ENCODE measurements at places on chromosomes 2 and 18.
A peak's percentile ranks its signal among the peaks of the same experiment; 100 is the strongest.

DNA sequence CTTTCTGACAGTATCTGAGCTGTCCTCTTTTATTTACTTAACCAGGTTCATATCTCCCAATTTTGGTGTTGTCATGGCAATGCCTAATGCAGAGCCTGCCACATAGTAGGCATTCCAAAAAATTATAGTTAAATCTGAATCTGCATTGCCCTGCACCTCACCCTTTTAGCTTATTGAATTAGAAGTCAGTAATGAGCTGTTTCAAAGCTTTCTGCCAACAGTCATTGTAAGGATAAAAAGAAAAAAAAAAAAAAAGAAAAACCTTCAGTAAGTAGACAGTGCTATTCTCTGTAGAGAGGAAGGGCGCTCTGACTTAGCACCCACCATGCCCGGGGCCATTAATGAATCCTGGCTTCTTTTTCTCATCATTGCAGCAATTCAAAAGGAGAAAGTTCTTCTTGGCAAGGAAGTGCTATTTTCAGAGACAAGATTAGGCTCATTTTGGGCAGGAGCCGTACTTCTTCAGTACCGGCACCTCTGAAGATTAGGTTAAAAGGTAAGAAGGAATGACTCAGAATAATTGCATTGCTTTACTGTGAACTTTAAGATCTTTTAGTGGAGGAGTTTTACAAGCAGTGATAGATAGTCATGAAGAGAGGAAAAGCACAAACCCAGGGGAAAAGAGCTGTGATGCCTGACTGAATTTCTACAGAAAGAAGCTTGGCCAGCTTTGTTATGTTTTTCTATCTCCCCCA lies 2041.2 kb upstream of the PIK3C3 start:
- no peak for DNase-seq

GRCh38 chr2:236452238-236452637 lies 117.4 kb upstream of the ACKR3 start:
- DNase-seq = peak; percentile 14

DNA sequence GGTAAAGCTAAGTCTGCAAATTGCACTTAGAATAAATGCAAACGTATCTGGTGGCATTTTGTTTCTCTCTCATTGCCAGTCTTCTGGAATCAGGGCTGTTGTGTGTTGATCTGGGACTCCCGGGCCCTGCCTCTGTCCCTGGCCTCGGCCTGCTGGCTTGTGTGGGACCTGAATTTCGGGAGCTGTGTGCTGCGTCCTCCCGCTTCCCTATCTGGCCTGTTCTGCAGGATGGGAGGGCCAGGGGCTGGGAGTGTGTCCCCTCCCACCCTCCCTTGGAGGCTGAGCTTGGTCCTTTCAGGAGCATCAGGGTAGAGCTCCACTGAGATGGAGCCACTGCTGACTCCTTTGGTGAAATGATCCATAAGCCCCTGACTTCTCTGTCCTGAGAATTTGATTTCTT lies 118.5 kb downstream of the ACKR3 start:
- no peak for DNase-seq

DNA sequence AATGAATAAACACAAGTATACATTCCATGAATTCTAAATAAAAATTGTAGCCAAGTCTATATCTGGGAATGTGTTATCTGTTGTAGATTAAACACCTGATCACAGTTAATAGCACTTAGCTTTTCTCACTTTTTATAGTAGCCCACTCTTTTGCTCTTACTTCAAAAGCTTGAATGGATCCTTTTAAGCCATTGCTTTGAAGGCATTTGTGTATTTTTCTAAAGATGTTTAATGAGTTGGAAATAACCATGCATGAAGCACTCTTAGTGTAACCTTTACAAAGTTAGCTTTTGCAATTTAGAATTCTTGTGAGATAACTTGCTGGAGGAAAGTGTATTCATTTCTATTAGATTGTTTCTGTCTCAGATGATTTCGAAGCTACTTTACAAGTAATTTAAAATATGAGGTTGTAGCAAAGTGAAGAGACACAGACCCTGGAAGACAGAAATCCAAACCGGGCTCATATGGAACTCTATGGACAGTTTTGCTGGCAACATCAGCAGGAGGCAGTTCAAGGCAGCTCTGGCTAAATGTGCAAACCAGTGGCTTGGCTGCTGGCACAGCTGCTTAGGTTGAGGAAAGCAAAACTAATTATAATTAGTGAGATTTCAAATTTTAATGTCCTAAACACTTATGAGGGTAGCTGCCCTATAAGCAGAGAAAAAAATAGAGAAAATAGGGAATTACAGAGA lies 469.8 kb upstream of the ZEB2 start:
- DNase-seq = no peak

DNA sequence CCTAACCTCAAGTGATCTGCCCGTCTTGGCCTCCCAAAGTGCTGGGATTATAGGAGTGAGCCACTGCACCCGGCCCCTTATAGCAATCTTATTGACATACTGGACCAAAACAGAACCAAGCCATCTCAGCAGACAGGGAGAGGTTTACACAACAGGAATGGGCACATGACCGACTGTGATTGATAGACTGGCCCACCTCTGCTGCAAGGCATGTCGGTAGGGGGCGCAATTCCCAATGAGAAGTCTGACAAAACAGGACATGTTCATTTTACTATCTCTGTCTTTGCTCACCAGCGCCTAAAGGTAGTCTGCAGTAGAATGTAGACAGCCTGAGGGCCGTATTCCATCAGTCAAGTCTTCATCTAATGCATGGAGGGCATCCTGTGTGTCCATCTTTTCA lies 2.0 kb downstream of the LYPD6B start:
- no peak for DNase-seq

DNA sequence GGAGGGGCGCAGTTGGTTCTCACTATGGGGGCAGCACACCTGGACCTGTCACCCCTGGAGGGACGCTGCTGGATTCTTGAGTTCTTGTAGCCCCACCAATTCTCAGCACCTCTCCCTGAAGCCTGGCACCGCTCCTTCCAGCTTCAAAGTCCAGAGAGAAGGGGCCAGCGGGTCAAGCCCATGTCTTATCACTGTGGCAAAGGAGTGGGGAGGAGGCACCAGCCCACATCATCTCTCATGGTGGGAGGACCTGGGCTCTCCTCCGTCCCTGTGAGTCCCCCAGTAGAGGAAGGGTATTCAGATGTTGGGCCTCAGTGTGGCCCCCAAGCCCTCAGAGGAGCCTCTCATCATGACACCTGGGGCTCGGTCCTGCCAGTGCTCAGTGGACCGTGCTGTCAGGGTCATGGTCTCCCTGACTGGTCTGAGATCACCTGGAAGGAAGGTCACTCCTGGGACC lies 67.4 kb downstream of the HS1BP3 start:
- peak; percentile 53 for DNase-seq

DNA sequence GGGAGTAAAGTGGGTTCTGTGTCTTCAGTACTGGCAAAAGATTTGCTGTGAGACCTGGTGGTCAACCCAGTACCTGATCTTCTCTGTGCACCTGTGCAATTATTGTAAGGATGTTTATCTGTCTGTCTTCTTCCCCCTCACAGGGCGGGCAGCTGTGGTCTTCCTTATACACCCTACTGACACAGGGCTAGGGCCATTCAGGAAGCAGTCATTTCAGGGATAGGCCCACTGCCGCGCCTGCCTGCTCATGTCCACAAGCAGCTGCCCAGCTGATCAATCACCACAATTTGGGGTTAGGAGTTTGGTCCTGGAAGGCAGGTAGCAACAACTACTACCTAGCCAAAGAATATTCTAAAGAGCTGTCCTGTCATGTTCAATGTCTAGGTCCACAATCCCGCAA lies 1.2 kb upstream of the CNNM4 start:
- DNase-seq = no peak

GRCh38 chr2:50385349-50385748 lies 646.6 kb downstream of the NRXN1 start:
- no peak for DNase-seq

DNA sequence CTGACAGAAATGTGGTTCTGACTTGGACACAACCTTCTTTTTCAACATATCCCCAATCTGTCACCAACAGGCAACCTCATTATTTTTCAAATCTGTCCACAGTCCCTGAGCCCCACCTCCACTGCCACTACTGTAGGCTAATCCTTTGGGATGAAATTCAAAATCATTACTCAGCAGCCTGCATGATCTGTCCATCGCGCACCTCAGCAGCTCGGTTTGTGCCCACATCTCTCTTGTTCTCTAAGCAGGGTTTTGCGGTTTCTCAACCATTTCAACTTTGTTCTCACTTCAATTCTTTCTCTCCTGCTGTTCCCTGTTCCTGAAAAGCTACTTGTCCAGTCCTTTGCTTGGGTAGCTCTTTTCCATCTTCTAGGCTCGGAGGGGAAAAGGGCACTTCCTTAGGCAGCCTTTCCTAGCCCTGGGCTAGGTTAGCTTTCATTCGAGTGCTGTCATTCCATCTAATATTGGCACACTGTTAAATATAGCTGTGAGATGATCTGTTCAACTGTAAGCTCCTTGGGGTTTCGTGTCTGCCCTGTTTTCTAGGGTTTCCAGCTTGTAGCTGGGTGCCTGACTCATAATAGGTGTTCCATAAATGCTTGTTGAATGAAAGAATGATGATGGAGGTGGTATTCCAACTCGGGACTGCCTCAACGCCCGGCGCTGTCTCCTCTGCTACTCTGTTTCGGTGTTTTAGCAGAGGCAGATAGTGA lies 653 bp upstream of the ANKAR start:
- DNase-seq = no peak

DNA sequence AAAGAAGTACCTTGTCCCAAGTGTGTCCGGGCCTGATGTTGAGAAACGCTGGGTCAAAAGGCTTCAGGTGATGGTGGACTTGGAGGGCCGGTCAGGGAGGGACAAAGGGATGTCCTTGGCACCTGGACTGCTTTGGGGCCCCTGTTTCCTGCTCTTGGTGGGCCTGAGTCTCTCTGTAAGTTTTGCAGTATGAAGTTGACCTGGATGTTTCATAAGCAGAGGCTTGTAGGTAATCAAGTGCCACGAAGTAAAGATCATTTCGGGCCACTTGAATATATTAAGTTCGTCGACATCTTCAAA lies 29.4 kb downstream of the ASAP2 start:
- DNase-seq = no peak

DNA sequence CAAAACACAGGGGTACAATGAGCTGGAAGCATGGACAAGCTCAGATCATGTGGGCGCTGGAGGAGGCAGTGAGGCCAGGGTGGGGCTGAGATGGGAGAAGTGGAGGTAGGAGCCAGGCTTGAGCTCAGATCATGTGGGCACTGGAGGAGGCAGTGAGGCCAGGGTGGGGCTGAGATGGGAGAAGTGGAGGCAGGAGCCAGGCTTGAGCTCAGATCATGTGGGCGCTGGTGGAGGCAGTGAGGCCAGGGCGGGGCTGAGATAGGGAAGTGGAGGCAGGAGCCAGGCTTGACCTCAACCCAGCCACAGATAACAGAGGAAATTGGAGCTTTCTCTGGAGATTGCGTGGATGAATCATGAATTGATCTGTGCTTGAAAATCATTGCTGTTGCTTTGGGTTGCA lies 48.3 kb upstream of the TMEM18 start:
- DNase-seq = no peak

GRCh38 chr2:233707940-233708644 lies 4.6 kb upstream of the UGT1A5 start:
- DNase-seq = no peak

GRCh38 chr2:28952836-28953211 lies 28.3 kb upstream of the TOGARAM2 start:
- DNase-seq = peak; percentile 15

- DNase-seq = no peak
Measured at GRCh38 chr2:3433339-3433699, 53.8 kb downstream of the TRAPPC12 start.

- DNase-seq = peak; percentile 77
Measured at GRCh38 chr2:212536817-212537725, 1.5 kb downstream of the ERBB4 start.

DNA sequence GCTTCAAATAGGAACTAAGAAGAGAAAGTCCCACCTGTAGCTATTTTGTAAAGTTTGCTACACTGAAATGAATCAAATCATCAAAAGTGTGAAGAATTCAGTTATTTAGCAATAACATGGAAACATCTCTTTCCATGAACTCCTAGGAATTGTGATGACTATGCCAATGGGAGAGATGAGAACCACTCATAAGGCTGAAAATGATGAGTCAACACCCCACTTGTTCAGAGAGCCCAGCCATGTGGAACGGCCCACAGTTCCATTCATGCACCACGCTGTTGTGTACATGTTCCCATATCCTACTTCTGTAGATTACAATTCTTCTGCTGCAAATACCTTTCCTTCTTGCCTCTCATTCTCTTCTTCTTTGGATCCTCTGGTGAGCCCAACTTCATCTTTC lies 645.5 kb upstream of the ID2 start:
- no peak for DNase-seq

- no peak for DNase-seq
Measured at GRCh38 chr2:135815269-135815668, 21.7 kb downstream of the LCT start.

- DNase-seq = no peak
Measured at GRCh38 chr2:105775809-105776559, 31.3 kb downstream of the NCK2 start.

All from kidney (tissue), 22 donors.